ENCODE measurements at places on chromosomes 7 and 10.

- no peak for DNase-seq
These were observed 259.2 kb downstream of the TNS3 start for GRCh38 chr7:47322731-47323130.

DNA sequence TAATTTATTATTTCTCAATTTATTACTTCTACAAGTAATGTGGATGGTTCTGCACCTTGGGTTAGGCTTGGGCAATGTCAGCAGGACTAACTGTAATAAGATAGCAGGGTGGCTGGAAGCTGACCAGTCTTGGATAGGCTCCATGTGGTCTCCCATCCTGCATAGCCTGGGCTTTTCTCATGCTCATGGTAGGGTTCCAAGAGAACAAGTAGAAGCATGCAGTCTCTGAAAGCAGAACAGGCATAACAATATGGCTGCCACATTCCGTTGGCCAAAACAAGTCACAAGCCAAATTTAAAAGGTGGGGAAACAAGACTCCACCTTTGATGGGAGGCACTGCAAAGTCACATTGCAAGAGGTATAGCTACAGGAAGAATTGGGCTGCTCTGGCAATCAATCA, 98.6 kb upstream of the MDFIC start:
- no peak for DNase-seq

DNA sequence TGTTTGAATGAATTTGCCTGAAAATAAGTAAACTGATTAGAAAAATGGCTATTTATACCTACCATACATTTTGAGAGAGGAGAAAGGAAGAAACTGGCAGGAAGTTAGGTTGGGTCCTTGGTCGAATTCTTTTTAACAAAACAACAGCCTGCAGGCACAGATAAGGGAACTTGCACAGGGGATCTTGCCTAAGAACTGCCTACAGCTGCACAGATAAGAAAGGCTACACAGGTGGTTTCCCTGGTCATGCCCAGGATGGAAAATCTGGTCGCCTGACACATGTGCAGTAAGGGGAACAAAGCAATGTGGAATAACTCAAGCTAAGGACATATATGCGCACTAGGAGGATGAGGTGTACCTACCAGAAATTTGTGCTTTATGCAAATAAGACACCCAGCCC, 732.1 kb upstream of the POT1 start:
- DNase-seq: no peak

DNA sequence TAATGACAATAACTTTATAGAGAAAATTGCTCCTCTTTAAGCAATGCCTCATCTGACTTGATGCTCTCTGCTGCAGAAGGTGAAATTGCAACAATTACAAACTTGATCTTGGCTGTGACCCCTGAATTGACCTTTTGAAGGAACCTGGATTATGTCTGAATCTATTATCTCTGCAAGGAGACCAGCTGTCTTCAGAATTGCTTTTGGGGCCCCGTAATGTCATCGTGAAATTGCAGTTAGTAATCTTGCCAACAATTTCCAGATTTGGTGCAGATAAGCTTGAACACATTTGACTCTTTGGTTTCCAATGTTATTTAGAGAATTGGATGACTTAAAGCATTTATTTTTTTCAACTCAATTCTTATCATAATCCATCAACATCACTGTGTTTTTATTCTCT, 520.6 kb downstream of the CCSER2 start:
- DNase-seq: no peak

DNA sequence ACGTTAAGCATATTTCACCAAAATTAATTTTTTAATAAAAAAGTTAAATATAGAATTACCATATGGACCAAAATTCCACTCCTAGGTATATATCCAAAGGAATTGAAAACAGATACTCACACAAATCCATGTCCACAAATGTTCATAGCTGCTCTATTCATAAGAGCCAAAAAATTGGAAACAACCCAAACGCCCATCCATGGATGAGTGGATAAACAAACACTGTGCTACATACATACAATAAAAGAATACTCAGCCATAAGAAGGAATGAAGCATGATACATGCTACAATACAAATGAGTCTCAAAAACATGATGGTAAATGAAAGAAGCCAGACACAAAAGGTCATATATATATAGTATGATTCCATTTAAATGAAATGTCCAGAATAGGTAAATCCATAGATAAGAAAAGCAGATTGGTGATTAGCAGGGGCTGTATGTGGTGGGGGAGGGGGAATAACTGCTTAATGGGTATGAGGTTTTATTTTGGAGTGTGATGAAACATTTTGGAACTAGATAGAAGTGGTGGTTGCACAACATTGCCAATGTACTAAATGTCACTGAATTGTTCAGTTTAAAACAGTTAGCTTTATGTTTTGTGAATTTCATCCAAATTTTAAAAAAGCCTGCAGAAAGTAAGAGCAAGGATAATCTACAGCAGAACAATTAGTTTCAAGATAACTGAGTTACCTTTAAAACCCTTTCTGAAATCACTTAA, 101.2 kb upstream of the EFCAB10 start:
- no peak for DNase-seq

GRCh38 chr7:44378744-44379143, 53.4 kb upstream of the CAMK2B start:
- DNase-seq: peak; percentile 75

- DNase-seq: peak; percentile 89
These were observed 1.4 kb downstream of the TNKS2 start for GRCh38 chr10:91799612-91799975.

GRCh38 chr10:2760736-2761135, 306.6 kb upstream of the PFKP start:
- DNase-seq: peak; percentile 24

DNA sequence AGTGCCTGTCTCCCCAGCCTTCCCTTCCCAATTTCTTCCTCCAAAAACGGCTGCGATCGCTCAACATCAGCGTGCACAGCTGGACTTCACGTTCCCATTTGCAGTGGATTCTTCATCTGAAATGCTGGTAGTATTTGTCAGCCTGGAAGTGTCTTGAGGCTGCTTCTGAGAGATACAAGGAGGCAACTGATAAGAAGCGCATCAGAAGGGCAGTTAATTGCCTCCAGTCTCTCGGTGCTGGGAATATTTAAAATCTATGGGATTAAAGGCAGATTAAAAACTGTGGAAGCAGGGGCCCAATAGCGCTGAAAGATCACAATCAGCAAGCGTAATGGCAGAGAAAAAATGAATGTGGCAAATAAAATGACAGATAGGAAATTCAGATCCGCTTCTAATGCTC, 450.0 kb downstream of the GATA3 start:
- no peak for DNase-seq

DNA sequence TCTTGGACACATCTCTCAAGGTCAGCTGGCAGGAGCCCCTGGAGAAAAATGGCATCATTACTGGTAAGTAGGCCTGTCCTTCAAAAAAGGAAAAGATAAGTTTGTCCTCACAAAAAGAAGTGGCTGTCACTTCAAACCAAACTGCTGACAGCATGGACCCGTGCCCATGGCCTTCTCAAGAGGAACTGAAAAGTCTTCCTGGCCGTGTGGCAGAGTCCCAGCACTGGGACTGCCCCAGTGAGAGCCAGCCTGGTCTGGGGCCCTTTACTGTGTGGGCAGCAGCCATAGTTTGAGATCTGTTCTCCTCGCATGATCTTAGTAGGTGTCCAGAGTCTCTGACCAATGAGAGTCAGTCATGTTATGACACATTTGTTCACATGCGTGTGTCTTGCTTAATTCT, 614.2 kb upstream of the FOXK1 start:
- no peak for DNase-seq

GRCh38 chr7:6640246-6640721, 3.2 kb downstream of the ZNF316 start:
- peak; percentile 40 for DNase-seq

GRCh38 chr10:24901686-24902399, 50.6 kb downstream of the PRTFDC1 start:
- peak; percentile 96 for DNase-seq

DNA sequence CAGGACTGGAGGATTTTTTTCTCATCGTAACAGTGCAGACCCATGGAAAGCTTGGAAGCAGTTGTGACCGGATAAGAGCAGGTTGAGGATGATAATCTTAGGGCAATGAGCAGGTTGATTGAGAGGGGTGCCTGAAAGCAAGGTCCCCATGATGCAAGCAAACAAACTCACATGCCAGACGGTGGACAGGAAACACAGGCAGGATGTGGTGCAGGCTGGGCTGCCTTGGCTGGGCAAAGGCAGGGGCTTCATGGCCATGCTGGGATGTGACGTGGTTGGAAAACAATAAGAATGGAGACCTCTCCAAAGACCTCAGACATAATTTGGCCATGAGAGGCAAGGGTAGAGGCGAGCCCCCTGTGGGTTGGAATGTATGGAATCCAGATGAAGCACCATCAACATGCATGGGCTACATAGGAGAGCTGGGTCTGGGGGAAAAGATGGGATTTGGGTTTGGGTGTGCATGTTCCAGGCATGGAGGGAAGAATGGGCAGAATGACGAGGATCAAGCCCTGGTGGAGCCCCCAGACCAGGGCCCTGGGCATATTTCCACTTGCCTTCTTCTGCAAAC, 58.3 kb downstream of the IKZF1 start:
- DNase-seq: no peak

DNA sequence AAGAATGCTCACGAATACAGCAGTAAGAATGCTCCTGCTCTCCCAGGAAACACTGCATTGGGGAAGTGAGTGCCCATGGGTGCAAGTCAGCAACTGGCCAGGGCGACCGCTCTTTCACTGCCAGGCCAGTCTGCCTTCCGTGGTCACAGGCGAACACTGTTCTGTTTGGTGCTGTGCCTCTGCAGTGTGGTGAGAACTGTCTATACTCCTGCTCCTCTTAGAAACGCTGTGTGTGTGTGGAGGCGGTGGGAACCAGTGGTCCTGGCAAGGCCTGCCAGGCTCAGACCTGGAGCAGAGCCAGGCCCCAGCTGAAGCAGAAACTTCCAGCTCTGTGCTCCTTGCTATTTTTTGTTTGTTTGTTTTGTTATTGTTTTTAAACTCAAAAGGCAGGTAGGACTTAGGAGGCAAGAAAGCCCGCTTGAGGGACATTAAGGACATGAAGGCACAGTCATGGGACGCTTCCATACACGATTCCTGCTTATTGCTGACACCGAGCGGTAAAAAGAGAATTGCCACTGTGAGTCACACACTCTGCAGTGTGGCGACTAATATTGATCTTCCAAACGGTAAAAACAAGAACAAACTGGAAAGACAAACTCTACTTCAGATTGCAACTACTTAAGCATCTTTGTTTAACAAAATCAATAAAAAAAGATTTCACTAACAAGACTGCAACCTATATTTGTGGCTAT, 430.8 kb downstream of the DNAJB6 start:
- no peak for DNase-seq

GRCh38 chr7:112515989-112516388, 35.2 kb downstream of the LSMEM1 start:
- DNase-seq: no peak

GRCh38 chr7:89687211-89687610, 467.1 kb upstream of the STEAP1 start:
- DNase-seq: no peak

- DNase-seq: no peak
These were observed 191.8 kb upstream of the CXCL12 start for GRCh38 chr10:44576702-44577191.

DNA sequence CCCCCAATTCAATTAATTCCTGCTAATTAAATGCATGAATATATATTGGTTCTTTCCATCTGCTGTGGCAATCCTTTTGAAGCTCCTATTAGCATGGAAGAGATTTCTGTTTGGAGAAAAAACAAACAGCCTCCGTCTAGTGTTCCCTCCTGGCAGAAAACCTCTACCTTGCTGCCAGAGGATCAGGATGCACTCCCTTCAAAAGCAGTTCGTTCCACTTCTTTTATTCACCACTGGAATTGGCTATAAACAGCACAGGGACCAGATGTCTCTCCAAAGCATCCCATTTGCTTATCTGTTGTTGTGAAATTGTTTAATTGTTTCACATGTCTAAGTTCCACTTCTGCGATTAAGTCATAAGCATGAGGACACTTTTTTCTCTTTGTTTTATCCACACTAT, 77.8 kb upstream of the PTN start:
- no peak for DNase-seq

DNA sequence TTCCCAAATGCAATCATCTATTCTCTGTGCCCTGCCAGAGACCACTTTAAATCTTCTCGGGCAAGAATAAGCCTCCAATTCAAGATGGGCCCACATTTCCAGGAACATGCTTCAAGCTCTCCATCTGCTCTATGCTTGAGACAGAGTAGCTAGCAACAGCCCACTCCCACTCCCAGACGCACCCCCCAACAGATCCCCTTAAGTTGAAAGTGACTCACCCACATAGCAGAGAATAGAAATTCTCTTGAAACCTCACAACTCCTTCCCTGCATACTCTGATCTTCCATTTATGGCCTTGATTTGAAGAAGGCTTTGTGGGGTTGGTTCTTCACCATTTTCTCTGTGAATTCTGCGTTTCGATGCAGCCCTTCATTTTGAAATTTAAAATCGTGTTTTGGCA, 604.0 kb downstream of the INHBA start:
- no peak for DNase-seq

- no peak for DNase-seq
These were observed 23.4 kb downstream of the KBTBD2 start for GRCh38 chr7:32868116-32868515.

DNA sequence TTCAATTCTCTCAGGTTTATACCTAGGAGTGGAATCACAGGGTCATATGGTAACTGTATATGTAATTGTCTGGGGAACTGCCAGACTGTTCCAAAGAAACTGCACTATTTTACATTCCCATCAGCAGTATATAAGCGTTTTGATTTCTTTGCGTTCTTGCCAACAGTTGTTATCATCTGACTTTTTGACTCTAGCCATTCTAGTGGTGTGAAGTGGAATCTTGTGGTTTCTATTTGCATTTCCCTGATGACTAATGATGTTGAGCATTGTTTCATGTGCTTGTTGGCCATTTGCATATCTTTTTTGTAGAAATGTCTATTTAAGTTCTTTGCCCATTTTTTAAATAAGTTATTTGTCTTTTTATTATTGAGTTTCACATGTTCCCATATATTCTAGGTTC, 44.3 kb upstream of the ZC3HAV1 start:
- peak; percentile 85 for DNase-seq

- DNase-seq: no peak
These were observed 284.6 kb downstream of the KLF6 start for GRCh38 chr10:3500408-3500856.

GRCh38 chr7:36937754-36938563, 213.7 kb upstream of the AOAH start:
- DNase-seq: peak; percentile 46

Data from RKO (cell line).